Hepatocyte (in vitro differentiated cells): ENCODE measurements at places on chromosomes 4 and X. TPM values are rescaled to one million over a fixed set of nuclear protein-coding genes. Genes with fewer than 3 reads are reported as not detected.

GRCh38 chrX:34578237-34578636, 78.8 kb downstream of the TMEM47 start:
- DNase-seq, result peak; percentile 64
- H3K4me1 ChIP-seq, result no peaks in the 10 kb centered on the region
- H3K36me3 ChIP-seq, result no peaks in the 10 kb centered on the region

DNA sequence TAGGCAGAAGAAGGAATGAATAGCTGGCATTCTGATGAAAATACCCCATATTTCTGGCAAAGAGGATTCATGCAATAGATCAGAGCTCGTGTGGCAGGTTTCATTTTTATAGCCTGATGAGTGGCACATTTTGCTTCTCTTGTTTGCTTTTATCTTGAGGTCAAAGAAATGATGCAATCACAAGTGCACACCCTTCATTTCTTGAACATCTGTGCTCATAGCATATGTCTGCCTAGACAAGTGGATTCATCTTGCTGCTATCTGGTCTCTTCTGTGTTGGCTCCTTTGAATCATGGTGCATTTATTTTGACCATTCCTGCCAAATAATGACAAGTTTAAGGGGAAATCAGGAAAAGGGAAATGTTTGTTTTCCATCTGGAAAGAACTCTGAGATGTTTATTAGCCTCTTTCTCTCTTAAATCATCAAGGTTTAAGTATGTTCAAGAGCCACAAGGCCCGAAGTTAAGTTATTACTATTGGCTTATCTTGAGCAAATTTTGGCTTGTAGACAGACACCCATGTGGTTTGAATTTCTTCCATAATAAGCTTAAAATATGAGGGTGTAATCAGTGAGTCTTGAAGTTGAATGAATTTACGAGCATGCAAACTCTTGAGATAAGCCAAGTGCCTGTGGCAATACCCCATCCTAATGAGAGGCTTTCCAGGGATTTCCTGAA, 59.3 kb upstream of the HS3ST1 start:
- H3K36me3 ChIP-seq, result no peaks in the 10 kb centered on the region
- DNase-seq, result peak; percentile 24
- peaks cover 17% of the 10 kb centered on the region for H3K4me1 ChIP-seq

DNA sequence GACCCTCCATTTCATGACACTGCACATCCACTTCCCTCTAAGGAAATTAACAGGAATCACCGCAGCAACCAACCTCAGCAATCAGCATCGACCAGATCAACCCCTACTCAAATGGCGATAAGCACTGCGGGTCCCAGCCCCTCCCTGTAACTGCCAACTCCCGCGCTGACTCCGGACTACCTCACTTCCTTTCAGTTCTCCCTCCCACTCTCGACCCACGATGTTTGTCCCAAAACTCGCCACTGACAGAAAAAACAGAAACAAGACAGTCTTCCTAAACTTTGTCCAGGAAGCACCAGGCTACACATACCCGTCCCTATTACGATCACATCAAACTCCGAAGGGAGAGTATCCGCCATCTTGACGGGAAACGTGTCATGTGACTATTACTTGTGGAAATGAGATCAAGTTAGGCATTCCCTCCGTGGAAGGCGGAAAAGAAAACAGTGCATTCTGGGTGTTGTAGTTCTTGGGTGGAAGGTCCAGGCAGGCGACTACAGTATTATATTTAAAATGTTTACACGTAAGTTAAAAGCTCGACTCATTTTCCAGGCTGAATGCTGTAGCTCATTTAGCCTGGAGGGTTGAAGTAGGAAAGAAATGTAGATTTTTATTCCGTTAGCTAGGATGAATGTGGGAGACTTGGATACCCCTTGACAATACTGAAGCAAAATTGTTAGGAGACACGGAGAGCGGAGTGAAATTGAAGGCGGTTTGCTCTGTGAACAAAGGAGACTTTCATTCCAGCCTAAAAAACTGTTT, at the start of gene CHM:
CHM (minus strand) TSS at position 385 of the 762 bp plus-strand sequence; CDS start at position 359, 26 bp downstream.
- H3K4me3 ChIP-seq, result peak within 1 kb of the TSS; percentile 53
- peak within 1 kb of the TSS; percentile 90 for H3K27ac ChIP-seq
- H3K27me3 ChIP-seq, result no peaks in the 10 kb centered on the region
- DNase-seq, result peak; percentile 78
- no peaks in the 10 kb centered on the region for H3K36me3 ChIP-seq

GRCh38 chrX:41386222-41386990, 52.4 kb downstream of the DDX3X start:
- H3K4me3 ChIP-seq, result no peak overlapping the region
- H3K27ac ChIP-seq, result no peak overlapping the region
- no peak for DNase-seq
- peaks cover 3% of the 10 kb centered on the region for H3K4me1 ChIP-seq

GRCh38 chrX:93673056-93673868, at the start of gene NAP1L3:
TSS of gene NAP1L3 (minus strand) at chrX:93673578. CDS start at chrX:93673304, 274 bp downstream.
- H3K27ac ChIP-seq, result peak within 1 kb of the TSS; percentile 87
- peaks cover 14% of the 10 kb centered on the region for H3K27me3 ChIP-seq
- peak; percentile 89 for DNase-seq

DNA sequence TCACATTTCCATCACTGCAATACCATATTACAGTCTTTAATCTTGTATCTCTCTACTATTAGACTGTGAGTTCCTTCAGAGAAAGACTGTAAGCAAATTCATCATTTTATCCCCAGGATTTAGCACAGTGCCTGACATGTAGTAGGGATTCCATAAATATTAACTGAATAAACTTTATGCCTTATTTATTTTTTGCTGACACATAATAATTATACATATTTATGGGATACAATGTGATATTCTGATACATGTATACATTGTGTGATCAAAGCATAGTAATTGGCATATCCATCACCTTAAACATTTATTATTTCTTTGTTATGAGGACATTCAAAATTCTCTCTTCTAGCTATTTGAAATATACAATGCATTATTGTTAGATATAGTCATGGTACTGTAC, 3.7 kb downstream of the PPEF2 start:
- H3K27ac ChIP-seq, result no peak overlapping the region
- H3K4me3 ChIP-seq, result no peak overlapping the region
- H3K27me3 ChIP-seq, result no peaks in the 10 kb centered on the region
- DNase-seq, result no peak
- H3K36me3 ChIP-seq, result no peaks in the 10 kb centered on the region
- no peaks in the 10 kb centered on the region for H3K4me1 ChIP-seq

CPLX1 gene
- total RNA-seq, result 0.16 and 0.30 TPM in 2 replicates

- DNase-seq, result peak; percentile 9
- H3K27me3 ChIP-seq, result no peaks in the 10 kb centered on the region
- H3K4me1 ChIP-seq, result peaks cover 20% of the 10 kb centered on the region
- no peaks in the 10 kb centered on the region for H3K36me3 ChIP-seq
- no peak overlapping the region for H3K4me3 ChIP-seq
Observed at GRCh38 chr4:23932901-23933308, 43.1 kb upstream of the PPARGC1A start.

SLC9A7 gene
- total RNA-seq, result 7.7 and 8.1 TPM in 2 replicates

DNA sequence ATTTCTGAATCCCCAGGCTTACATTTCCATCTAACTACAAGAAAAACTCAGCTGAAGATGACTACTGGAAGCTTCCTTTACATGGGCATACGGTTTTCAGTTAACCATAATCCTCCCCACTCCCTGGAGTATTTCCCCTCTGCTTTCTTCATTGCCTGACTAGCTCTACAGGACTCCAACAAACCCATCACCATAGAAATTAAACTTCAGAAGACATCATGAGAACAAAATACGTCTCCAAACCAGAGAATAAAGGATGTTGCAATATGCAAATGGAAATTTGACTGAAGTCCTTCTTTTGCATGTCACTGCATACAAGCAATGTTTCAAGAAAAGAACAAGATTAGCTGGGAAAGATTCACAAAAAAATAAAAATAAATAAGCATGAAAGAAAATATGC, 170.2 kb upstream of the PCDH18 start:
- peak overlapping the region; percentile 15 for H3K27ac ChIP-seq
- H3K36me3 ChIP-seq, result no peaks in the 10 kb centered on the region
- no peak for DNase-seq
- H3K27me3 ChIP-seq, result no peaks in the 10 kb centered on the region
- H3K4me3 ChIP-seq, result no peak overlapping the region

DNA sequence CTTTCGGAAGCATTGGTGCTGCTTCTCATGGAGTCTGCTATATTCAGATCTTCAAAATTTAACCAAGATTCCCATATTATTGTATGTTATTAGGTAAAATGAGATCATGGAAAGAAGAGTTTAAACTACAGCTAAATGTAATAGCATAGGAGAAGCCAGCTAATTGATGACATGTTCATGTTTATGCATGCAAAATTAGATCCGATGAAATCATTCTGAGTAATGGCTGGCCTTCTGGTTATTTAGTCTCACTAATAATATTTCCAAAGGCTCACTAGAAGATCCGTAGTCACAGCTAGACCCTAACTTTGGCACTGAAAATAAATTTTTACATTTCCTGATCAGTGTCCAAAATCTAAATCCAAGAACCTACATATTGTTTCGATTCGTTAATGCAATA, 19.8 kb upstream of the PHKA2 start:
- no peaks in the 10 kb centered on the region for H3K4me1 ChIP-seq
- H3K36me3 ChIP-seq, result no peaks in the 10 kb centered on the region
- DNase-seq, result no peak

LDOC1 gene
- total RNA-seq, result 9.0 and 11.8 TPM in 2 replicates
